ENCODE measurements at places on chromosomes 12 and 14.

DNA sequence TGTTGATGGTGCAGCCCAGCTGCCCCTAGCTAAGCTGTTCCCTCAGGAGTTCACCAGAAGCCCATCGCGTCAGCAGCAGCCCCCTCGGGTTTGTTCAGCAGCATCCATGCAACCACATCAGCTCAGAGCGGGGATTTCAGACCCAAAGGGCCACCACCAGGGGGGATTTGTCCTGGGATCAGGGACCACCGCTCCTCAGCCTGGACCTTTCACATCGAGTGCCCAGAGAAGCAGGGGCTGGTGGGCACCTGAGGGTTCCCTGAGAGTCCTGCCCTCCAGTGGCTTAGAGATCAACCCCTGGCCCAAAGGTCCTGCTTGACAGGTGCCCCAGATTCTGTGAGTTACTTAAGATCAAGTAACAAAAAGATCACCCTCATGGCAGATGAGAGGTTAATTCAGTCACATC, 65.9 kb upstream of the C14orf180 start:
- DNase-seq, result no peak

- peak; percentile 12 for DNase-seq
Measured at GRCh38 chr12:50057000-50057841, at the start of gene ASIC1. Gene ASIC1 (plus strand): TSS chr12:50057596. CDS start chr12:50058767, 1,171 bp downstream.

GRCh38 chr12:24649634-24650033, 299.3 kb downstream of the BCAT1 start:
- DNase-seq, result no peak

DNA sequence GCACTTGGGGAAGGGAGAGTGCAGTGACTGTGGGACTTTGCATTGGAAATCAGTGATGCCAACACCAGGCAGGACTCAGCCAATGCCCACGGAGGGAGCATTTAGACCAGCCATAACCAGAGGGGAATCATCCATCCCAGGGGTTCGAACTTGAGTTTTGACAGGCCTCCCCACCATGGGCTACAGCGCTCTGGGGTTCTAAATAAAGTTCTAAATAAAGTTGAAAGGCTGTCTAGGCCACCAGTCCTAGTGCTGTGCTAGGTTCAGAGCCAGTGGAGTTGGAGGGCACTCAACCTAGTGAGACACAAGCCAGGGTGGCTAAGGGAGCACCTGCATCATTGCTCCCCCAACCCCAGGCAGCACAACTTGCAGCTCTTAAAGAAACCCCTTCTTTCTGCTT, 82.0 kb upstream of the SLC38A4 start:
- DNase-seq, result no peak

GRCh38 chr14:83478741-83479140, 1945.1 kb upstream of the SEL1L start:
- DNase-seq, result no peak

DNA sequence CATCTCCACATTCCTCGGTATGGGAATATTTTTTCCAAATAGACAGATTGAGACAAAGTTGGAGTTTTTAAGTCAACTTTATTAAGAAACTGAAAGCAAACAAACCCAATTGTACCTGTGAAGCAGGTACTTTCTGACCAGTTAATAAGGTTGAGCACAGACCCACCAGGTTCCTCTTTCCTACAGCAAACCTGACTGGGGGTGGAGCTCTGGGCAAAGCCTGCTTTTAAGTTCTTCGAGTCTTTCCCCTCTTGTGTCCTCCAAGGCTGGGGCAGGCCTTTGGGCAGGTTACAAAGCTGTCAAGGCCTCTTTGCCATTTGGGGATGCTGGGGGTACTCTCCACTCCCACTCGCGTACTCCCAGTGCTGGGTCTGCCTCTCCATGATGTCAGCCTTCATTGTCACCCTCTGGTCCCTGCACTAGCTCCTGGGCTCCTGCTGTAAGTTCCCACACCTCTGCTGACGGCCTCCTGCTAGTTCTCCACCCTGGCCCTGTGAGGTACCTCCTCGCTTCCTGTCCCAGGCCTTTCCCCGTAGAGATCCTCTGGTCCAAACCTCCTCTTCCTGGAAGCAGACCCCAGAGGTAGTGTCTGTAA, 3.2 kb downstream of the KCNH3 start:
- DNase-seq, result no peak

DNA sequence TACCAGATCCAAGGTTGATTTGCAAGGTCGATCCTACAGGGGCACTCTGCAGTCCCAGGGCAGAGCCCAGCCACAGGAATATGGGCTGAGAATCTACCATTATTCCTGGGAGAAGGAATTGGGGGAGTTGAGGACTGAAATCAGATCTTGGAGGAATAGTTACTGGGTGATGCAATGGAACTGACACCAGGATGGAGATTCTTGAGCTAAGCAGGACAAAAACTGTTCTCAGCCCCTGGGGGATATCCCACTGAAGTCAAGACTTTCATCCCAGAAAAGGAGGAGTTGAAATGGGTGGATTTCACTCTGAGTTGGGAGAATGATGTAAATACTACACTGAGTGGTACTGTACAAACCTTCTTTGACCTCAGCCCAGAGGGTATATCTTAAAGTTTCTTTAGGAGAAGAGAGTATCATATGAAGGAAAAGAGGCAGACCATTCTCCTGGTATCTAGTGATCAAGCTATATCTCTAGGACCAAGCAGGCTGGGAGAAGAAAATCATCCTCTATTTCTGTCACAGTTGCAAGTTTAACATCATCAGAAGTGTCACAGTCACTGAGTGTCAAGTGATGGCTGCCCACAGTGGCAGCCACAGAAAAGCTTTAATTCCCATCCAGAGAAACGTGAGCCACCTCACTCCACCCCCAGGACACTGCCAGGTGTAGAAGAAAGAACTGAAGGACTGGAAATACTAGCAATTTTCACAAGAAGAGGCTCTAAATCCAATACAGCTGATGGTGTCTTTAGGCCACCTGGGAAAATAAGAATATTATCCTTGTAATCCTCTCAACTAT, 181.9 kb downstream of the NUAK1 start:
- DNase-seq, result no peak

- no peak for DNase-seq
Measured at GRCh38 chr12:110670161-110670701, 18.7 kb downstream of the HVCN1 start.

DNA sequence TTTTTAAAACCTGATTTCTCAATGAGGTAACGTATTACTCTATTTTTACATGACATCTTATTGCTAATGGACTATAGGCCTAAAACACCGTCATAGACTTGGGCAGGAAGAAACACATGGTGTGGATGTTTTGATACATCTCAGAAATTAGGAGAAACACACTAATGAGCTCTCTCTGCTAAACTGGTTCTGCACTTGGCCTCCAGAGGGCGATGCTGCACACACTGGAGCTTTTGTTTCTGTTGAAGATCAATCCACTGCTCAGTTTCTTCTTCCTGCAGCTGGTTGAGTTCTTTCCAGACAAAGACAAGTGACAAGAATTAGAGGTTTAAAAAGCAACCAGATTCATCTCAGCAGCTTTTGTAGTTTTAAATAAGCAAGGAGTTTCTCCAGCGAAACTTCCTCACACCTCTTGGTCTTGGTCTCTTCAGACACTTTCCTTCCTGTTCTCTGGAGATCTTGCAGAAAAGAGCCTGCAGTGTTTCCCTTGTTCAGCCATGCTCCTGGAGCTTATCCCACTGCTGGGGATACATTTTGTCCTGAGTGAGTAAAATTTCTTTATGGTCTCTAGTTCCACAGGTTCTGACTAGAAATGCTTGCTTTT, 178.5 kb upstream of the OR4E1 start:
- DNase-seq, result no peak

- DNase-seq, result no peak
Measured at GRCh38 chr12:98751580-98752115, 106.6 kb downstream of the APAF1 start.

GRCh38 chr14:84225268-84225667, 1304.7 kb upstream of the FLRT2 start:
- DNase-seq, result no peak

DNA sequence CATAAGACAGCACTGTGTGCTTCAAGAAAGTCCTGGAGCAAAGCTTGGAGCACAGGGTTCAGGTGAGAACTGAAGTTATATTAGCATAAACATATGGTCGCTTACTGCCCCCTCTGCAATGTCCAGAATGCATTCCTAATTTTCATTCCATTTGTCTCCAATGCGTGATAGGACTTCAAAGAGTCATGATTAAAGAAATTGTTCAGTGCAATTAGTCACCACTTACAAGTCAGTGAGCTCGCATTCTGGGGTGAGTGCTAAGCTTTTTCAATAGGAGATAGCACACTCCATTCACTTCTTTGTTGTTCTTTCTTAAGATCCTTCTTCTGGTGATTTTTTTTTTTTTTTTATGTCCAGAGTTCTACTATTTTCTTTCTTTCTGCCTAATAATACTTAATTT, 398.4 kb downstream of the SYT1 start:
- no peak for DNase-seq

- no peak for DNase-seq
Measured at GRCh38 chr14:99734406-99735051, 50.4 kb downstream of the CYP46A1 start.

- no peak for DNase-seq
Measured at GRCh38 chr14:75201087-75201486, 24.7 kb upstream of the TMED10 start.

DNA sequence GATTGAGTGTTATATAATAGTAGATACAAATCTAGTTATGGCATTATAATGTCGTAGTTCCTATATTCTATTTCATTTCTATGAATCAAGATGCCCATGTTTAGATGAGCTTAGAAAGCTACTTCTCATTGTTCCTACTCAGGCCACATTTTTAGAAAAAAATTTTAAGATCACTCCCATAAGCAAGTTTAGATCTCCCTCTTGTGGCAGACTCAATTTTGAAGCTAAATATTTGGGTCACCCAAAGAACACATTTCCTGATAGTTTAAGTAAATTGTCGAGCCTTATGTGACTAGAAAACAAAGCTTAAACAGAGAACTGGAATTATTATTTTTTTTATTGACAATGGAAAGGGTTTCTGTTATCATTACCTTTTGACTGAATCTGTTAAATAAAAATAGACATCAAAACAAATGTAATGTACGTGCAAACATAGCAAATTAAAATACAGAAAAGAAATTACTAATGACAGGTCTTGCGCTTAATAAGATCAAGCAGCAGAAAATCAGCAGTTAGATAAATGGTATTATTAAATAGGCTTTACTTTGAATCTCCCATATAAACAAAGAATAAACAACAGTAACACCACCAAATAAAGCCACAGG, 180.2 kb downstream of the ACSS3 start:
- DNase-seq, result no peak

DNA sequence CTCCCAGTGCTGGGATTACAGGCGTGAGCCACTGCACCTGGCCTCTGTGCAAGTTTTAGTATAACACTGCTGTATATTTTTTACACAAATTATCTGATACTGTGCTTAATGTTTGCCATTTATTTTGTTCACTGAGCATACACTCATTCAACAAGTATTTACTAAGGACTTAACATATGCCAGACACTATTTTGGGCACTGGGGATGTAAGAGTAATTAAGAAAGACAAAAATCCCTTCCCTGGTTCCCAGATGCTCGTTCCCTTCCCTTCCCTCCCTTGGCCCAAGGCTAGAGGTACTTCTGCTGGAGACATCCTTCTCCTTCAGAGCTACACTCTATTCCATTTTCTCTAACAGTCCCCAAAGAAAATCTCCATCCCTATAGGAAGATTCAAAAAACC, 12.5 kb downstream of the CIT start:
- DNase-seq, result no peak

GRCh38 chr14:89164168-89165073, 252.6 kb downstream of the FOXN3 start:
- DNase-seq, result no peak

- DNase-seq, result no peak
Measured at GRCh38 chr14:25102788-25103187, 52.8 kb upstream of the STXBP6 start.

DNA sequence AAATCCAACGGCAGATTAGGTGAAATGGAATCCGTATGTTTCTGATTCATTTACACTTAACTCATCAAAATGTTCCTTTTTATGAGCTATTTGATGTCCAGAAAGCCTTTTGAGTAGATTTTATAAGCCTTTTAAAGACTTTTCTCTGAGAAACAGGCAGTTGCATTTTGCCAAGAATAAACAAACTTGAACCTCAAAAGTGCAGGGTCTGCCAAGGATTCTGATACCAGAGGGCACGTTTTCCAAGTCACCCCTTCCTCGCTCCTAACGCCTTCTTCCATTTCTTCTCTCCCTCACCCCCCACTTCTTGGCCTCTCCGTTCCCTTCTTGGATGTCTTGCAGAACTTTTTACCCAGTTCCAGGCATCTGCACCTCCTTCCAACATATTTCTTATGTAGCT, 200.6 kb upstream of the TBX3 start:
- no peak for DNase-seq

GRCh38 chr14:74867673-74868072, 8.3 kb downstream of the PROX2 start:
- no peak for DNase-seq

DNA sequence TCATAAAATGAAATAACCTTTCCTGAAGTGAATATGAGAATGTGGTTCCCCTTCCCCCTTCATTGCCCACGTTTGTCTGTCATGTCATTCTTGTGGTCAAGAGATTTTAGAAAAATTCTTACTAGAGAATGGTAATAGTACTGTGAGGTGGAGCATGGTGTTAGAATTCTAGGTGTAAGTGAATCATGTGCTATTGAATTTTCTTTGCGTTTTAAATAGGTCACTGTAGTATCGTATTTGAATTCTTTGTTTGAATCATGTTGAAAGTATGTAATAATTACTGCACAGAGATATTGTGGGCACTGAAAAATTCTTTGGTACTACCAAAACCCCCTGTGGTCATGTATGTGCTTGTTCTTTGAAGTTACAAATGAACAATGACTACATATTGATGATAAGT, 49.9 kb downstream of the FUT8 start:
- DNase-seq, result no peak

- DNase-seq, result no peak
Measured at GRCh38 chr12:83538361-83538965, 851.8 kb downstream of the TMTC2 start.

Measured in effector memory CD4-positive, alpha-beta T cell (primary cell).